Caco-2 (cell line): ENCODE measurements at places on chromosomes 1 and 21.

- no peak for DNase-seq
These were observed 12.2 kb upstream of the RAB4A start for GRCh38 chr1:229258757-229259060.

- DNase-seq = no peak
These were observed 17.0 kb downstream of the LHX4 start for GRCh38 chr1:180247061-180247460.

DNA sequence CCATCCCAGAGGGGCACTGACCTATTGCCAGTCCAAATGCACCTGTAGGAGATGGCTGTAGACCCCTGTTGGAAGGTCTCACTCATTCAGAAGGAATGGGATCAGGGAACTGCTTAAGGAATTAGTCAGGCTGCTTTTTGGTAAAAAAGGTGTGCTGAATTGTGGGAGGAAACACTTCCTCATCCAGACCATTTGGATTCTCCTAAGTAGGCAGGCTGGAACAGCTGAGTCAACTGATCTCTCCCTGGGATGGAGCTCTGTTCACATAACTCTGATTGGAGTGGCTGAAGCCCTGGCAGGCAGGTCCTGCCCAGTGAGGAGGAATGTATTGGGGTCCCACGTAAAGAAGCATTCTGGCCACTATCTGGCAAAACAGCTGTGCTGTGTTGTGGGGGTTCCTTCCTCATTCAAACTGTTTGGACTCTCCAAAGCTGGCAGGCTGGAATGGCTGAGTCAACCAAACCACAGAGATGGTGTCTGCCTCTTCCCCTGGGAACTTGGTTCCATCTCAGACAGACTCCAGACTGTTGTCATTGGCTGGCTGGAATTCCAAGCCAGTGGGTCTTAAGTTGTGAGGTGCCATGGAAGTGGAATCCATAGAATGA lies 70.7 kb upstream of the PDC start:
- DNase-seq = no peak

DNA sequence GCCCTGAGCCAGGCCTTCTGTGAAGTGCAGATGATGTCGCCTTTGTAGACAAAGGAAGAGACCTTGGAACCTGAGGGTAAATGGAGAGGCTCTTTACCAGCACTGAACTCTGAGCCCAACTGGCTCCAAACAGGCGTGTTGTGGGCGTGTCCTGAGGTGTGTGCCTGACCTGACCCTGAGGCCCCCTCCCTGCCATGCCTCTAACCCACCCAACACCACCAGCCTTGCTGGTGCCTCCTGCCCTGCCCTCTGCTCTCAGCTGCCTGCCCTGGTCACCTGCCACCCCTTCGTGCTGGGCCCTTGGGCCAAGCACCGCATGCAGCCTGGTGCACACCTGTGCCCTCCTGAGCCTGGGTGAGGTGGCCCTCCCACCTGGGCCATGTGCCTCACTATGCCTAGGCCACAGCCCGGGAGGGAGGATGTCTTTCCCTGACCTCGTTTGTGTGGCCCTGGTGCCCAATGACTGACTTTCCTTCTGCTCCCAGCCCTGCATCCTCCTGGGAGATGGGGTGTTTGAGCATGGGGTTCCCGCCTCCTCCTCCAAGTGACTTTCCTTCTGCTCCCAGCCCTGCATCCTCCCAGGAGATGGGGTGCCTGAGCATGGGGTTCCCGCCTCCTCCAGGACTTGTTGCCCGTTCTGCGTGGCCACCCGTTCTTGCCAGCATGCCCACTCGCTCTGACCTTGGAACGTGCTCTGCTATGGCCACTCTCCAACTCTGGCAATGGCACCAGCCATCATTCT lies 157.0 kb downstream of the PCBP3 start:
- no peak for DNase-seq

- DNase-seq = peak; percentile 73
These were observed 153.8 kb upstream of the FGGY start for GRCh38 chr1:59143133-59143487.

DNA sequence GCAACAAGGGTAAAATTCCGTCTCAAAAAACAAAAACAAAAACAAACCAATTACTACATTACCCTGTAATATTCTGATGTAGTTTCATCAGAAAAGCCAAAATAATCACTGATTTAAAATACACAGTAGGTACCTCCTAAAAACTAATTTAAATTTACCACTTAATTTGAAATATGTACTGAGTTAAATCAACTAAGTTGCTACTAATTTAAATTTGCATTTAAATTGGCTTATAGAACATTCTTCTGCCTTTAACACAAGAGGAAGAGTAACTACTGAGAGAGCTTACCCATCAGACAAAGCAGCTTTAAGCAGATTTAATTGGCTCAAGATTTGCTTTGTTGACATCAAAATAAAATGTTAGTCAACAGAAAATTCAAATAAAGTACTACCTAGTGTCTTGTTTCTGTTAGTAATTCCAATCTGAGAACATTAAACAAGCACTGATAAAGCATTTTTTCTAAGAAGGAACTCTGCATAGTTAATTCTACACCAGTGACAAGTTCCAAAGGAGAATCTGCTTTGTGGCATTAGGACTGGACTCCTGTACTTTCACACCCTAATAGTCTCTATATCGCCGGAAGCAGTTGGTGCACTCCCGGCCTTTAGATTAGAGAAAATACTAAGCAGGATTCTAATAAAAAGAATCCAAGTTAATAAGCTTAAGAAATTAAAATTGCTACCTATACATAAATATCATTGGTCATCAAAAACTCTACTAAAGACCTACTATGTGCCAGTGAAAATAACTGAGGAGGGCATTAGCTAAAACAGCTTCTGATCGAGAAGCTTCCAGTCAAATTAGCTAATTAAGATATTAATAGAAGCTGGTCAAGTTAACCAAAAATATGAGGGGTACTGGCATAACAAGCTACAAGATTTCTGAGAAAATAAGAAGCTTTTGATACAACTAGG lies 8.4 kb downstream of the LUZP1 start:
- no peak for DNase-seq

DNA sequence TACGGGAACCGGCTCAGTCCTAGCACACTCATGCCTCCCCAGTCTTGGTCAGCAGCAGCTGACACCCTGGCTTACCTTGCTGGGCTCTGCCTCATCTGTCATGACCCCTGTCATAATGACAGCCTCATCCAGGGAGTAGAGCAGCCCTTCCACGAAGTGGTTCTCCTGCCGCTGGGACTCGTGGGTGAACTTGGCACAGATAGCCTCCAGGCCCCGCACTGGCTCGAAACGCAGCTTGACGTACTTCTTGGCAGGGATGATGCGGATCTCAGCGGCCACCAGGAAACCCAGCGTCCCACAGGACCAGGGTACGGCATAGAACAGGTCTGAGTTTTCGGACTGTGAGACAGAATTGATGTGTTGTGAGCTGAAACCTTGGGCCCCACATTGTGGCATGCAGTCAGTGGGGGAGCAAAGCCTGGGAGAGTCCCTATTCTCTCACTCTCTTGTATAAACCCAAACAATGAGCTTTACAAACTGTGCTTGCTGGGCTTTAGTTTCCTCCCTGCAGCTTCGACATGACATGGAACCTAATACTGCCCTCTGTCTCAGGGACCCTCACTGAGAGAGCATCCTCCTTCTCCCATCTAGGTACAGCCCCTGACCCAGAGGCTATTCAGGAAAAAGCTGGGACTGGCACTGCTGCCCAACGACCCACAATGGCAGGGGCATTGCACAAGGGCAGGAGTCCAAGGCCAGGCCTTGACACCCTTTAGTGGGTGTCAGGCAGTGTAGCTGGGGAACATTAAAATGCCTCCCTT lies 15.5 kb downstream of the DHCR24 start:
- no peak for DNase-seq

GRCh38 chr1:29827801-29828525 lies 591.6 kb downstream of the PTPRU start:
- no peak for DNase-seq

DNA sequence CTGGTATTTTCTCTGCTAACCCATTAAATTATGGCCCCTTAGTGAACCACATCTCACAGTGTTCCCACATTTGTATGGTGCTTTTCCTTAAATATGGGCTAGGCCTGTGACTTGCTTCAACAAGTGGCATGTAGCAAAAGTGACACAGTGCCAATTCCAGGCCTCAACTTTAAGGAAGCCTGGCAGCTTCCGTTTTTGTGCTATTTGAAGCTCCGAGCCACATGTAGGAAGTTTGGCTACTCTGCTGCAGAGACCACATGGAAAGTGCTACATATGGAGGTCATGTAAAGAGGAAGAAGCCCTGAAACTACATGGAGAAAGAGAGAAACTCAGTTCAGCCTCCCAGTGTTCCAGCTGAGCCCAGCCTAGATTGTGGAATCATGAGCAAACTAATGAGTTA lies 28.5 kb upstream of the DR1 start:
- no peak for DNase-seq
